ENCODE measurements at places on chromosomes 4 and X.

GRCh38 chr4:2057382-2058065 lies 1.6 kb upstream of the NAT8L start:
- no peak for DNase-seq

DNA sequence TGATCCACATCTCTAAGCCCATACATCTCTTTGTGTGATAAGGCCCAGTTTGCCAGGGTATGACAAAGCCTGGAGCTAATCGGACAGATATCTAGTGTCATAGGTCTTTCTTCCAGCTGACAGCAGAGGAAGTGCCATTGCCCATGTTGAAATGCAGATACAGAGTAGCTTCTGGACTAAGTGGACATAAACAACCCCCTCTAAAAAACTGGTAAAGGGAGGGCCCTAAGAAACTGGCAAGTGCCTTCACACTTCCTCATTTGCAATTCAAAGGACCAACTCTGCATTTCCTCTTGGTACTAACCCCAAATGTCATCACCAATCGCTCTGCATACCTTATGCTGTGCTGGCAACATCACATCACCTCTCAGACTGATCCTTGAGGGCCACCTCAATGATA lies 20.8 kb downstream of the ARHGEF6 start:
- no peak for DNase-seq

- no peak for DNase-seq
These were observed 544.3 kb upstream of the CNKSR2 start for GRCh38 chrX:20829665-20830491.

DNA sequence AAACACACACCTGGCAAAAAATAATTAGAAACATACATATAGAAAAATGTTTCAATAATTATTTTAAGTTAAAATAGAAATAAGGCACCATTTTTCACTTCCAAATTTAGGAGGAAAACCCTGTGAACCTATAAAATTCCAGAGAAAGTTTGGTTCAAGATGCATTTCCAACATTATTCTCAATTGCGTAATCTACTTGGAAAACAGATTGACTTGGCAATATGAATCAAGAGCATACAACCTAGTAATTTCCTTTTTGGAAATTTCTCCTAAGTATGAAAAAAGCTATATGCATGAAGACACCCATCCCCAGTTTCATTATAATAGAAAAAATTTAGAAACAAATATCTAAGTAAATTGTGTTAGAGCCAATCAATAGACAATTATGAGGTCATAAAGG lies 242.9 kb downstream of the IQCM start:
- no peak for DNase-seq

Measured in GM12864 (cell line).